ENCODE measurements at places on chromosomes 6 and 20.

DNA sequence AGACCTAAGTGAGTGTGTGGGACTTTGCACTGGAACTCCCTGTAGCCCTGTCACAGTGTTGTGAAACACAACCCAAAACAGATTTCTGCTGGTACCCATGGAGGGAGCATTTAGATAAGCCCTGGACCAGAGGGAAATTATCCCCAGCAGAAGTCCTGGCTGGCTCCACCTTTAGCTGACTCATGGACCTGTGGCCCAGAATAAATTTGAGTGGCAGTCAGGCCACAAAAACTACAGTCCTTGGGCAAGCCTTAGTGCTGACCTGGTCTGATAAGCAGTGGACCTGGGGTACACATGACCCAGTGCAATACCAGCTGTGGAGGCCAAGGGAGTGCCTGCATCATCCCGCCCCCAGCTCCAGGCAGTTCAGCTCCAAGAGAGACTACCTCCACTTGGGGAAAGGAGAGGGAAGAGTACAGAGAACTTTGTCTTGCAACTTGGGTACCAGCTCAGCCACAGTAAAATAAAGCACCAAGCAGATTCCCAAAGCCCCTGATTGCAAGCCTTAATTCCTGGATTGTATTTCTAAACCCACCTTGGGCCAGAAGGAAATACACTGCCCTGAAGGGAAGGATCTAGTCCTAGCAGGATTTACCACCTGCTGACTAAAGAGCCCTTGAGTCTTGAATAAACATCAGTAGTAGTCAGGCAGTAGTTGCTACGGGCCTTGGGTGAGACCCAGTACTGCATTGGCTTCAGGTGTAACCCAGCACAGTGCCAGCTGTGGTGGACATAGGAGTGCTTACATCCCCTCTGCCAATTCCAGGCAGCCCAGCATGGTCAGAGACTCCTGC is 140.4 kb upstream of the COL21A1 start:
- DNase-seq = no peak

GRCh38 chr6:26197933-26198721 is 110.9 kb downstream of the HFE start:
- peak; percentile 61 for DNase-seq

GRCh38 chr6:53854843-53855567 is 60.2 kb downstream of the LRRC1 start:
- no peak for DNase-seq

DNA sequence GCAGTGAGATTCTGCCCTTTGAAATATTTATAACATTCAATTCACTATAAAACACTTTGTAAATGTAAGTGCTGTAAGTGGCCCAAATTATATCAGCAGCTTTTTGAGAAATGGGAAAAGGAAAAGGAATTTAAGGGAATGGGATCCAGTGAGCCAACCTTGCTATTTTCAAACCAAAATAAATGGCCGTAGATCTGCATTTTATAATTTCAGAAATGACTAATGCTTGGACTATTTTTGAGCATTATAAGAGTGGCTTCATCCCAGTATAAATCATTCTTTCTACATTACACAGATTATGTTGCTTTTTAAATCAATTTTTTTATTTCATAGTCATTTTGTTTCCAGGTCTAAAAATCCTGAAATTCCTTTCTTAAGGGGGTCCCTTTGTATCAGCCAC is 49.2 kb downstream of the ANKRD6 start:
- no peak for DNase-seq

GRCh38 chr20:59175861-59176260 is 12.2 kb downstream of the ZNF831 start:
- DNase-seq = no peak

- DNase-seq = no peak
These were observed 186.2 kb upstream of the PMEPA1 start for GRCh38 chr20:57896017-57896416.

GRCh38 chr6:154868143-154868594 is 126.9 kb upstream of the TIAM2 start:
- peak; percentile 54 for DNase-seq

DNA sequence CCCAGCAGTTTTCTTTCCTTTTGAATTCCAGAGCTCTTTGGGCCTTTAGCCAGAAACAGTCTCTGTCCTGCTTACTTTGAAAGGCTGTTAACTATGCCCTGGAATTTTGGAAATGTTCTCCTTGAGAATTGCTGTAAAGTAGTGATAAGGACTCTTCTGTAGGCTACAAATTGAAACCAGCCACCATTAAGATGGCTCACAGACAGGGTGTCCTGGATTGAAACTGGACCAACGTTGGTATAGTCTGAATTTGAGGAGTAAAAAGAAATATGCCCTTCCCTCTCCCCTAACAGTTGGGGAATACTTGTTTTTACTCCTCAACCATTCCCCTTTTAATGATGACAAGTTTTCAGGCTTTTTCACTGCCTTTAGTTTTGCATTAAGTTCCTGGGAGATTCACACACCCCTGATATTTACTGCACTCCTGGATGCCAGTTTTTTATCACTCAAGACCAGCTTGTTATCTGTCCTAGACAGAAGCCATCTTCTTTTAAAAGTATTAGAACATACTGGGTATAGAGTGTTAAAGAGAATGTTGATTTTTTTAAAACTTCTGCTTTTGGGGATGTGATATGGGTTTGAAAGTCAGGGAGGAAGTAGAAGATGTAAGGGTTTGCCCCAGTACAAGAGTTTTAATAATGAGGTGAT is 21.9 kb downstream of the TOP1 start:
- DNase-seq = no peak

- DNase-seq = peak; percentile 52
These were observed 155.8 kb downstream of the MBOAT1 start for GRCh38 chr6:20056350-20056992.

DNA sequence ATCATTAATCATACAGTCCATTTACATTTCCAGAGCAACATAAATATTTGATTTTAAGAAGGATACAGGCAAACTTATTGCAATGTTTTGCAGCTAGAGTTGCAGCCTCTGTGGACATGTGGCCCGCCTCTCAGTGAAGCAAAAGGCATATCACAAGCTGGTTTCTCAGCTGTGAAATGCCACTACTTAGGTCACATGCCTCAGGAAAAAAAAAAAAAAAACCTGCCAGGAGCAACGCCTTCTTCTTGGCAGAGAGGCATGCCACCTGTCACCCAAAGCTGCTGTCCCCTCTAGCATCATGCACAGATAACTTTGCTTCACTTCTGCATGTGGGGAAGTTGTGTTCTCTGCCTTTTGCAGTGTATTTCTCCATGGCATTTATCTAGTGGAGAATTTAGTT is 18.5 kb downstream of the GRM1 start:
- DNase-seq = no peak

GRCh38 chr6:129774697-129775447 is 64.9 kb upstream of the ARHGAP18 start:
- DNase-seq = peak; percentile 77

GRCh38 chr6:42959917-42960242 is 674 bp upstream of the GNMT start:
- no peak for DNase-seq

- no peak for DNase-seq
These were observed 2.2 kb downstream of the HMGA1 start for GRCh38 chr6:34238585-34239499.

DNA sequence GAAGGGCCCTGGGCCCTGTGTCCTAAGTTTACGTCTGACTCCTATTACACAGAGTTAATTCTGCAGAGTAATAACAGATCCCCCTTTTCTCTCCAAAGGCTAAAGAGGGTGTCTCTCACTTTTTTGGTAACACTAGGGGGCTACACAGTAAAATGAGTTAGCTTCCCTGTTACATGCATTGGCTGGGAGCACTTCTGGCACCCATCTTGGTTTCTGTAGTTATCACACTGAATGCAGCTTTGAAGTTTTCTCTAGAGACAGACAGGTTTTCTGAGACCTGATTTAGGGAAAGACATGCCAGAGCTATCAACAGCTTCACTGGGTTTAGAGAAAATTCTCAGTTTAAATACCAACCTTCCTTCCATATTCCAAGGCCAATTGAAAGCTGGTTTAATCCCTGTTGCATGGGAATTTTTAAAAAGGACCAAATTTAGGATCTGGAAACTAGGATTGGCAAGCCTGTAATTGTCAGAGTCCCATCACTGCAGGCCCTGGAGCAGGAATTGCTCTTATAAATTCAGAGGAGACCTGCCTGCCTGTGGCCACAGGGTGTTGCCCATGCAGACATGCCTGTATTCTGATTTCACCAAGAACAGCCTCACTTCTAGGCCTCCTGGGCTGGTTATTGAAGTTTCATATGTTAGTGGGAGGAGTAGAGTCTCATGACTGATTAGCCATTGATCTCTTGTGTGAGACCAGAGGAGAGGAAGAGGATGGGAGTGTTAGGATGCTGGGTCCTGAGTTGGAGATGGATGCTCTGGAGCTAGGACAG is 29.4 kb downstream of the RNF8 start:
- no peak for DNase-seq

- DNase-seq = no peak
These were observed 321.3 kb downstream of the DHX35 start for GRCh38 chr20:39283464-39283863.

DNA sequence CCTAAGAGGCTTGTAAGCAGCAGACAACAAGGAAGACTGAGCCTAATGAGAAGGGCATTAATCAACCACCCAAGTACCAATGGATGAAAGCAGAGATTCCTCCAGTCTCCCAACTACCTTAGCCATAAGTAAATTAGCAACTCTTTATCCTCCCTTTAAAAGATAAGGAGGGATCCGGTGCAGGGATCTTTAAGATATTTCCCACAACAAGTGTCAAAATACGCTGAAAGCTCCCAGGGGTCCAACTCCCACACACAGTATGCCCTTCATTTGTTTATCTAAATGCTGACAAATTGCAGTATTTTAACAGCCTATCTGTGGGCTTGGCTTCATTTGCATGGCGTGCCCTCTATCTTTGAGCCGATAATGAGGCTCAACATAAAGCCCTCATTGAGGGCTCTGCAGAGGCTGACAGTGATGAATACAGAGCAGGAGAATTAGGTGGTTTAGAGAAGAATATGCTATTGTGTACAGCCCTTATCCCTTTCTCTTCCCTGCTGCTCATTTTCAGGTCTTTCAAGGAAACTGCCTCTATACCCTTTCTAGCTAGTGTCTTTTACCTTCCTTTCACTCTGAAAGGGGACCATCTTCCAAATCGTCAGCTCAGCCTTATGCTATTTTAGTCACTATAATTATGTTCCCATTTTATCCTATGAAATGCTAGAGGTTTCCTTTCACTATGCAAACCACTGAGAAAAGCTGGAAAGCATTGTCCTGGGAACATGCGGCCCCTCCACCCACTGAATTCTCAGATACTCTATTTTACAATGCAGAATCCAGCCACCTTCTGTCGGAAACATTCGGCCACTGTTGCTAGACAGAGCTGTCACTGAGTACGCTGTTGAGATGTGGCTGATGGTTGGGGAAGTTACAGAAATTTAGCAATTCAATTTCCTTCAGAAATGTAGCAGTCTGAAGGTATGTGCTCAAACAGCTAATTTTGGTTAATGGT is 575.2 kb upstream of the JAG1 start:
- no peak for DNase-seq

DNA sequence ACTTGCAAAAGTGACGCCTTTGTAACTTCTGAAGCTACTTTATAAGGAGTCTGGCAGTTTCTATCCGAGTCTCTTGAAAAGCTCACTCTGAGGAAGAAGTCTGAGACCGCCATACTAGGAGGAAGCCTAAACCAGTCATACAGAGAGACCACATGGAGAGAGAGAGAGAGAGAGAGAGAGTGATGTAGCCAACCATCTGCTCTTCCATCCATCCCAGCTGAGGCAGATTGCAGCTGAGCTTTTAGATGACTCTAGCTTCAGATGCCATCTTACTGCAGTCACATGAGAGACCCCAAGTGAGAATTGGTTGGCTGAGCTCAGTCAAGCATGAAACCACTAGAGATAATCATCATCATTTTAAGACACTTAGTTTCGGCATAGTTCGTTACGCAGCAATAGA is 15.0 kb upstream of the DTNBP1 start:
- DNase-seq = no peak

DNA sequence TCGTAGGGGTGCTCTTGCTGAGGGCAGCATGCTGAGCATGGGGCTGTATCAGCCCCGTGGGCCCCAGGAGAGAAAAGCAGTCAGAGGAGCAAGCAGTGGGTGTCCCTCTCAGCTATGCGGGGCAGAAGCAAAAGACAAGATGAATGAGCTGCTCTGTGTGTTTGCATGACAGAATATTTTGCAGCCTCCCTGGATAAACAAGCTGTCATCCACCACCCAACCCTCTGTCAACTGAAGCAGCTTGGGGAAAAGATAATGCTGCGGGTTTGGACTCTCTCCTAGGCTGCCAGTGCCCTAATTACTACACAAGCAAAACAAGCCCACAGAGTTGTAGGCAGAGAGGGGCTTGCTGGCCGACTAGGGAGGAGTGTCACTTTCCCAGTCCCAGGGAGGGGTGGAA is 82.3 kb upstream of the PTPRT start:
- DNase-seq = no peak

DNA sequence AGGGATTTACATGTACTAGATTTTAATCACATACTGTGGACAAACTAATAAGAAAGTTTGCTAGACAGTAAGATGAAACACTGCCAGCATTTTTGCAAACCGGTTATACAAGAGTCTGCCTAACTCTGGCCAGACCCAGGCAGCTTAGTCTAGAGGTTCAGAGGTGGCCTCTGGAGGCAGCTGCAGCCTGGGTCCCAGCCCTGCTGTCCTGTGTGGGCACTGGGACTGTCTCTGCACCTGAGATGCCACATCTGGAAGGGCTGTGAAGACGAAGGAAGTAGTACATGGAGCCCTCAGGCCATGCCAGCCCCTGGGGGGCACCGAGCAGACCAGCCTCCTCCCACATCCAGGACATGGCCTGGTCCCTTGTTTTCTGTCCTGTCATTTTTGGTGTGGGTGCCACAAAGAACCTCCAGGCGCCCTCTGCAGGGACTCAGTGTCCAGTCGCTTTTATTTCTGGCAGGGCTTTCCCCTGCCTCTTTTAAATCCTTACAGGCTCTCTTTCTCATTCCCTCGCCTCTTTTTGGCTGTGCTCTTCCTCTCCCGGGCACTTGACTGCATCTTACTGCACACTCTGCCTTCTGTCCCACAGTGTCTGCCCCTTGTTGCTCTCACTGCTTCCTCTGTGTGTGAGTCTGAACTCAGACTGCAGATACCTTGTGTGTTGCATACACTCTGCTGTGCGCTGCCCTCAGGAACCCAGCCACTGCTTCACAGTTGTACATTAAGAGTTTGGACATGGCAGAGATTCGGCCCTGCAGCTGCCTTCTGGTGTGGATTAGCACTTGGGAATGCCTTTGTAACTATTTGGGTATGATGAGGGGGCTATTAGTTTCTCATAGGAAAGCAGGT is 216.7 kb downstream of the ZDHHC14 start:
- peak; percentile 24 for DNase-seq

- no peak for DNase-seq
These were observed 1.2 kb downstream of the PLAGL1 start for GRCh38 chr6:144006736-144007477.

- no peak for DNase-seq
These were observed 8.9 kb upstream of the RAB44 start for GRCh38 chr6:36688739-36689075.

DNA sequence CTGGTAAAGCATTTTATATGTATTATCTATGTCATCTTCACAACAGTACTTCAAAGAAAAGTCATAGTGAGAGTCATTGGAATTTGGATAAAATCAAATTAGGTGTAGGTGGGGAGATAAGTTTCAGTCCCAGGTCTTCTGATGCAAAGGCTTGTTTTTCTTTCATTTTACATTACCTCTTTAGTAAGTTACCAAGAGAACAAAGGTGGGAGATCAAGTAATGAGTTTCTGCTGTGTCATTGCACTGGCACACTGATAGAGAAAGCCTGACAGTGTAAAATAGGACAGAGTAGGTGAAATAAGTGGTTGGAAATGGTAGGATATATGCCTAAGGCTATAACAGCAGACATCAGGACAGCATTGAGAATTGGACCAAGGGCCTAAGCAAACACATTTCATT is 250.4 kb downstream of the NKAIN2 start:
- DNase-seq = no peak

Measured in ACHN (cell line).